ENCODE measurements at places on chromosomes 12 and 14. TPM values are rescaled to one million over a fixed set of nuclear protein-coding genes. Genes with fewer than 3 reads are reported as not detected.
A peak's percentile ranks its signal among the peaks of the same experiment; 100 is the strongest.

Gene CCDC184
- 0.63 TPM for total RNA-seq

Gene RNF212B
- not detected for total RNA-seq

- peak overlapping the region; percentile 82 for H3K4me3 ChIP-seq
- H3K36me3 ChIP-seq = peaks cover 15% of the 10 kb centered on the region
- DNase-seq = peak; percentile 83
- H3K27me3 ChIP-seq = no peaks in the 10 kb centered on the region
These were observed 11.3 kb upstream of the SLC38A2 start for GRCh38 chr12:46383654-46384450.

- no peak overlapping the region for H3K4me3 ChIP-seq
- H3K27ac ChIP-seq = no peak overlapping the region
- no peaks in the 10 kb centered on the region for H3K36me3 ChIP-seq
These were observed 1006.0 kb upstream of the USP15 start for GRCh38 chr12:61254225-61254624.

GRCh38 chr12:32895688-32896431 is 717 bp downstream of the PKP2 start:
- peak overlapping the region; percentile 32 for H3K4me3 ChIP-seq
- peaks cover 7% of the 10 kb centered on the region for H3K4me1 ChIP-seq
- no peak overlapping the region for H3K27ac ChIP-seq
- DNase-seq = no peak
- H3K27me3 ChIP-seq = peaks cover 33% of the 10 kb centered on the region

DNA sequence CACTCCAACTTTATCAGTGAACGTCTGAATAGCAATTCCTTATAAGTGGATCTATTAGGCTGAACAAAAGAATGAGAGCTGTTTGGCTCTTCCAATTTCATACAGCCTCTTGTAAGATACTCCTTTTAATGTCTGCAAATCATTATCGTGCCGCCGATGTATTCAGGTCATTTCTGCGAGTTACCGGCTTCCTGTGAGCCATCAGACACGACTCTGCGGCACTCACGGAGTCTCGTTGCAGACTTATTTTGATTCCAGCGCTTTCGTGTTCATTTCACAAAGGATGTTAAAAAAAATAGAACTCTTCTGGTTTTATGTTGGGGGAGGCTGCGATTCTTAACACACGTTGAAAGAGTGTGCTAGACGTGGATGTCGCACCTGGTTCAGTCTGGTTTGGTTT is 106.6 kb downstream of the GLT1D1 start:
- H3K4me3 ChIP-seq = no peak overlapping the region
- H3K36me3 ChIP-seq = no peaks in the 10 kb centered on the region
- H3K4me1 ChIP-seq = no peaks in the 10 kb centered on the region
- H3K27me3 ChIP-seq = no peaks in the 10 kb centered on the region
- H3K27ac ChIP-seq = no peak overlapping the region

GRCh38 chr12:109343677-109344076 is 4.0 kb upstream of the MYO1H start:
- peaks cover 33% of the 10 kb centered on the region for H3K27me3 ChIP-seq
- H3K4me3 ChIP-seq = no peak overlapping the region
- DNase-seq = no peak
- no peaks in the 10 kb centered on the region for H3K4me1 ChIP-seq

GRCh38 chr12:120439646-120440247 is 1.8 kb downstream of the COX6A1 start:
- H3K27me3 ChIP-seq = no peaks in the 10 kb centered on the region
- H3K27ac ChIP-seq = peak overlapping the region; percentile 35
- H3K4me3 ChIP-seq = peak overlapping the region; percentile 8

GRCh38 chr12:106018286-106018685 is 120.5 kb downstream of the NUAK1 start:
- H3K27ac ChIP-seq = no peak overlapping the region
- no peak for DNase-seq
- H3K27me3 ChIP-seq = no peaks in the 10 kb centered on the region
- H3K4me3 ChIP-seq = no peak overlapping the region
- H3K36me3 ChIP-seq = no peaks in the 10 kb centered on the region

DNA sequence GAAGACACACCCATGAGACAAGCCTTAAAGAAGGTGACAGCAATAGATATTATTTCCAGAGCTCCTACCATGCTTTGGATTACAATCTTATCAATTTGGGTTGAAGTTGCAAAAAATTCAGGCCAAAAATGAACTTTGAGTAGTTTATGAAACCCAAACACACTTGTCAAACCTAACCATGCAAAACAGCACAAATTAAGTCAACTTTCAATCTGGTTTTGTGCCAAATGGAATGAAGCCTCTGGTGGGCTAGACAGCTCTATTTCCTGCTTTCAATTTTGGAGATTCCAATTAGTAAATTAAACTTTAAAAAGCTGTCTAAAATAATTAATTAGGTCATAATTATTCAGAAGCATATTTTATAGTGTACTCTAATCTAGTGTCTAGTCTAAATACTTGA is 203.4 kb downstream of the SYT1 start:
- no peaks in the 10 kb centered on the region for H3K4me1 ChIP-seq
- no peaks in the 10 kb centered on the region for H3K36me3 ChIP-seq
- no peak overlapping the region for H3K4me3 ChIP-seq
- no peak for DNase-seq
- H3K27me3 ChIP-seq = no peaks in the 10 kb centered on the region
- H3K27ac ChIP-seq = no peak overlapping the region
